Transverse colon (tissue), 4 donors: ENCODE measurements at places on chromosomes 4 and X. TPM values are rescaled to one million over a fixed set of nuclear protein-coding genes. Genes with fewer than 3 reads are reported as not detected.

DNA sequence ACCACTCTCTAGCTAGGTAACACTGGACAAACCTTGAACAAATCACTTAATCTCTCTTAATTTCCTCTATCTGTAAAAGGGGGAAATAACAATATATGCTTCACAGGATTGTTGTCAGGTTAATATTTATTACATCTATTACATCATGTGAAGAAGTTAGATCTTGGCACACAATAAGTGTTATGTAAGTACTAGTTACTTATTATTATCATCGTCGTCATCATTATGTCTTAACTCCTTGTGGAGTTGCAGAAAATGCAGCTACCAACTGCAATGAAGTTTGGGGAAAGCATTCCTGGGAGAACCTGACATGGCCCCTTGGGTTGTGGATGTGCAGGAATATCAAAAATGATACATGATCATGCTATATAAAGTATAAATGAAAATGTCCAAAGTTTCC is 4.8 kb upstream of the JCHAIN start:
- no peak for DNase-seq

- DNase-seq, result no peak
Observed at GRCh38 chr4:118741301-118741855, 56.2 kb downstream of the METTL14 start.

DNA sequence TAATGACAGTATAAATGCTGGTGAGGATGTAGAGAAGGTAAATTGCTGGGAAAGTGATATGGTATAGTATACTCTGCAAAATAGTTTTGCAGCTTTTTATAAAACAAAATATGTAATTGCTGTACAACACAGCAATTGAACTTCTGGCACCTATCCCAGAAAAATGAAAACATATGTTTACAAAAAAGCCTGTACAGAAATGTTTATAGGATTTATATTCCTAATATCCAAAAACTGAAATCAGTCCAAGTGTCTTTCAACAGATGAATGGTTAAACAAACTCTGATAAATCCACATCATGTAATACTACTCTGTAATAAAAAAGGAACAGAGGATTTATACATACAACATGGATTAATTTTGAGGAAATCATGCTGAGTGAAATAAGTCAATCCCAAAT is 198.4 kb upstream of the ACTRT1 start:
- no peak for DNase-seq

- DNase-seq, result peak; percentile 11
Observed at GRCh38 chrX:140712413-140713173, 3.0 kb downstream of the LINC00632 start.

DNA sequence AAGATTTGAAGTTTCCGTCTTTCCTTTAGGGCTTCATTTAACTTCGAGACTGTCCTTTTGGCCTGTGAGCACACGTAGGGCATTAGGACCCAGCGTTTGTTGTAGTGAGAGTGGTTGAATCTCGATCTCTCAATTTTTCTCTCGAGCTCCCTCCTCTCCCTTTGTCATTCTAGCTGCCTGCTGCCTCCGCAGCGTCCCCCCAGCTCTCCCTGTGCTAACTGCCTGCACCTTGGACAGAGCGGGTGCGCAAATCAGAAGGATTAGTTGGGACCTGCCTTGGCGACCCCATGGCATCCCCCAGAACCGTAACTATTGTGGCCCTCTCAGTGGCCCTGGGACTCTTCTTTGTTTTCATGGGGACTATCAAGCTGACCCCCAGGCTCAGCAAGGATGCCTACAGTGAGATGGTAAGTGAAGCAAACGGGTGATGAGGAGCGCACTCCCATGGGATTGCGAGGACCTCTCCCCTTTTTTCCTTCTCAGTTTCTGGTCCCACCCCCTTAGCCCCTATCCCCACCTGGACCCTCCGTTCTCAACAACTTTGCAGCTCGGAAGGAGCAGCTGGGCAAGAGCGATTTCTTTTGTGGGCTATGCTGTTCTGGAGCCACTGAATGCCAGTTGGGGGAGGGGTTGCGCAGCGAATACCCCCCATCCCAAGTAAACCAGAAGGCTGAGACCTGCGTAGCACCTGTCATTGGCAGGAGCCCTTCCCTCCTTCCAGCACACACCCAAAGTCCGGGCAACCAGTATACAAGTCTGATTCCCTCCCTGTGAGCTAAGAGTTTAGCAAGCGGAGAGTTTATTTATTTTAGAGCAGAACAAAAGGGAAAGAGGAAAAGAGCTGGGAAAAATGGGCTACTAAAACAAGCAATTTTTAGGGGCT is at the start of gene TMEM35A:
TSS of gene TMEM35A (plus strand) at position 164 of the 883 bp plus-strand sequence. CDS start at position 288, 124 bp downstream.
- peak; percentile 8 for DNase-seq

DNA sequence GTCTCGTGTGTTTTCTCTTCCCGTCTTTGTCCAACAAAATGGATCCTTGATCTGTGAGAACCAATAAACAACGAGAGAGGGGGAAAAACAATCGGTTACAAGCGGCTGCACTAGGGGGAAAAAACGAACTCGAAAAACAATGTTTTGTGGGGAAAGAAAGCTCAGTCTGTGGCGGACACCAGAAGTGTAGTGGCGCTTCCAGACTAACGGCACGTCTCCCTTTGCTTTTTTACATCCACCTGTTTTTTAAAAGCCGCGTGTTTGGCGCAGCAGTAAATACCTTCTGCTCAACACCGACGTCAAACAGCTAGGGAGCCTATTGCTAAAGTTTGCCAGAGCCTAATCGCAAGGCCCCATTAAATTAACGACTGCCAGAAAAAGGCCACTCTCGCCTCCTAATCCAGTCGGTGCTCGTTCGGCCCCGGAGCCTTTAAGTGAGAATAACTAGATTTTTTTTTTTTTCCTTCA is 3.3 kb downstream of the NKX6-1 start:
- no peak for DNase-seq

- DNase-seq, result no peak
Observed at GRCh38 chr4:182310962-182311361, 67.8 kb downstream of the TENM3 start.

GRCh38 chr4:175562542-175562941 is 249.5 kb downstream of the GPM6A start:
- DNase-seq, result no peak

SH2D1A gene
- total RNA-seq, result 0.14 TPM

GAGE2A gene
- not detected for total RNA-seq

GLRA2 gene
- total RNA-seq, result not detected

P2RY10 gene
- total RNA-seq, result 11.3 TPM
